ENCODE measurements at places on chromosomes 11 and 22.
A peak's percentile ranks its signal among the peaks of the same experiment; 100 is the strongest.

DNA sequence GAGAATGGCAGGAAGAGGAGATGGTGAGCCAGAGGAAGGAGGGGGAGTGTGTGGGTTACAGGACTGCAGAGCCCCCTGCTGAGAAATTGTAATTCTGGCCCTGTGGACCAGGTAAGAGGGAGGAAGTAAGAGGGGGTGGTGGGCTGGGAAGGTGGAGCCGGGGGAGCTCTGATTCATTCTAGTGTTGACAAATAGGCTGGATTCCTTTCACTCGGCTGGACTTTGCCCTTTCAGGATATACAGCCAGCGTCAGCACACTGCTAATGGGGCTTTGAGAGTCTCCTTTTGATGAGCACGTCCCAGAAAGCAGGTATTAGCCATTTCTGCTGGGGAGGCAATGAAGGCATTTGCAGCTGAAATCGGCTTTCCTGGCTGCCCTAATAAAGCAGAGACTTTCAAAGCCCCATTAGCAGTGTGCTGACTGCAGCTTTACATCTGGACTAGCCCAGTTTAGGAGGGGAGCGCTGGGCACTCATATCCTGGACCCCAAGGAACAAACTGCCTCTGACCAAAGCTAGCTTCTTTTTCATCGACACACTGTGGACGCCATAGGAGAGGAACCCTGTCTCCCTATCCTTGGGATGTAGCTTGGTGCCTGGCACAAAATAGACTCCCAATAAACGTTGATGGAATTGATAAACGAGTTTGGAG lies 44.8 kb upstream of the CADM1 start:
- DNase-seq: peak; percentile 45

GRCh38 chr22:33357981-33358399 lies 299.8 kb upstream of the SYN3 start:
- no peak for DNase-seq

- DNase-seq: peak; percentile 4
Observed at GRCh38 chr11:94933223-94934130, 39.9 kb downstream of the CWC15 start.

DNA sequence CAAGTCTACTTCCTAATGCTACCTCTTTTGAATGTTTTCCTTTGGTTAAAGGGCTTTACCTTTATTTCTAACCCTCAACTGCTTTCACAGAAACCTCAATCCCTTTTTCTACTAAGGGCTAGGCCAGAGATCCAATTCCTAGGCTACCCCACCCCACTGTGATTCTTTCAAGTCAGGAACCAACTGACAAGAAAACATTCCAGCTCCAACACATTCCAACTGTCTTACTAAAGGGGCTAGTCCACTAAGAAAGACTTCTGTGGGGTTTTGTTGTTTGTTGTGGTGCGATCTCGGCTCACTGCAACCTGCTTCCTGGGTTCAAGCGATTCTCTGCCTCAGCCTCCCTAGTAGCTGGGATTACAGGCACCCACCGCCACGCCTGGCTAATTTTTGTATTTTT lies 151.3 kb downstream of the APOL5 start:
- DNase-seq: no peak

DNA sequence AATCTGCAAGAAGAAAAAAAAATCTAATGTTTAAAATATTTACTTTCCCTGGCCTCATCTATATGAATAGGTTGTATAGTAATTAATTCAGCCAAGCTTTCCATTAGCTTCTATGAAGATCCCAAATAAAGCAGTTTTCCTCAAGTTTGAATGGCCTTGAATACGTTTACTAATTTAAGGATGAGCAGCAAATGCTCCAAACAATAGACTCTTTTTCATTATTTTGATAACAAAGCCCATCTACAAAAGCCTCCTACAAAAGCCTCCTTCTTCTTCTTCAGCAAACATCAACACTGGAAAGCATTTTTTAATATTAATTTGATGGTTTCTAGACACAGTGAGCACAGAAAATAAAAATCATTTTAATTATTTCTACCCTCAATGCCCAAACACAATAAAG lies 1130.3 kb upstream of the CNTN5 start:
- no peak for DNase-seq

DNA sequence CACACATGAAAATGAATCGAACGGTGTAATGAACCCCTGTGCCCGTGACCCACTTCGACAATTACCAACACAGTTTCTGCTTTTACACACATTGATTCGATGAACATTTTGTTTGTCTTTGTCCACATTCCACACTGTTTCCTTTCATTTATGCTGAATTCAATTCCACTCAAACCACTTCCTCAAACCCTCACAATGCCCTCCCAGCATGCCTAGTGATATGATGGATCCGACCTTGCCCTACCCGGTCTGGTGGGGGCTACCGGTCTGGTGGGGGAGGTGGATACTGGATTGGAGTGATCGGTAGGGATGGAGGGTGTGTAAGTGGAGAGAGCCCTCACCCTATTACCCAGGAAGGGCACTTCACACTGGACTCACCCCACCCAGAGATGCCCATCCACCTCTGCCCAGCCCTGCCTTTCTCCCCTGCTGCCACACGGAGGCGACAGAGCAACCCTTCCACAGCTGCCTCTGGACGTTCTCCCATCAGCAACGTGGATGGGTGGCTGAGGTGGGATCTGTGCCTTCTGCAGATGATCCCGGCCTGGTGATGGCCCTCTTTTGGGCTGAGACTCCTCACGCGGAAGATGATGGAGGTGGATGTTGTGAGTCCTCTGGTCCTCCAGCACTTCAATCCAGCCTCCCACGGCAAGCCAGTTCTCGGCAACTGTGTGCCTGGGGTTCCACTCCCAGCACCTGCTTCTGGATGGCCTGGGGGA lies 33.0 kb upstream of the P2RY2 start:
- peak; percentile 66 for DNase-seq

DNA sequence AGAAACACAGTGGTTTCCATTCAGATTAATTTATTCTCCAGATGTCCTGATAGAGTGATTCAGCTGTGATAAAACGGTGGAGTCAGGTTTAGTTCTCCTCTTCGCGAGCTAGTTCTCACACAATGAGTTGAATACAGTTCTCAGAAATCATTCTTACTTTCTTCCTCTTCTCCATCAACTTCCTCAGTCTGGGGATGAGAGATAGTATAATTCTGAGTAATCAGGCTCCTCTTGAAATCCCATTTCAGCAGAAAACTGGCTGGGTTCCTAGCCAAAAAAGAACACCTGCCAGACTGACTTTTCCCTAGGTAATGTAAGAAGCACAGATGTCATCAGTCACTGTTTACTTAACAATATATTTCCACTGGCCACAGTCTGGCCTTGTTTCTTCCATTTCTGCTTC lies 76.7 kb downstream of the SVIP start:
- DNase-seq: no peak

GRCh38 chr11:17760102-17761029 lies 25.8 kb downstream of the KCNC1 start:
- DNase-seq: peak; percentile 38

- no peak for DNase-seq
Observed at GRCh38 chr11:61533401-61533800, 24.9 kb downstream of the LRRC10B start.

DNA sequence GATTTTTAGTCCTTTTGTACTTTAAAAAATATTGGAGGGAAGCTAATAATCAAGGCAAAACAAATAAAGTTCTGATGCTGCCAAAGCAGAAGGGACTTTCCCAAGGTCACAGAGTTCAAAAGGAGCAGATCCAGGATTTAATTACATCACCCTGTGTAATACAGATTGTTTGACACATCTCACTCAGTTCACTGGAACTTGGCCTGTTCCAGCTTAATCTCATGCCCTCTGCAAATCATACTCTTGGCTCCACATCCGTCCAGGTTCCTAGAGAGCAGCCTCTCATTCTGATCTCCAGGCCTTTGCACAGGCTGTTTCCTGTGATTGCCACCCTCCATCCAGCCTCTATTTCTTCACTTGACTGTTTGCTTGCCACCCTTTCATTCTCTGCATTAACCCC lies 151.7 kb downstream of the SPON1 start:
- DNase-seq: no peak

DNA sequence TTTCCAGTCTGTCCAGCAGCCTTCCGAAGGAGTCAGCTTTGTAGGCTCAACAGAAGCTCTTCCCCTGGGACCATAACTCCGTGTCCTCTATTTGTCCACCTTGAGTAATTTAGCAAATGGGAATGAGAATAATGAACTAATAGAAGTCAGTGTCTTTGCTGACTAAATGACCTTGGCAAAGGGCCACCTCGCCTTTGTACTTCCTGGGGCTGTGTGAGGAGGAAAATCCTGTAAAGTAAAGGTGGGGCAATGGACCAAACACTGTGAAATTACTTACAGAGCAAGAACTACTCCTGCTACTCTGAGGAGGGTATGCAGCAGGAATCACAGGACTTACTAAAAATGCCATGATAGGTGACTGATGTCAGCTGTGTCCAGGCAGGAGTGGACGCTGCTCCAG lies 36.2 kb upstream of the CSNK2A3 start:
- DNase-seq: no peak

DNA sequence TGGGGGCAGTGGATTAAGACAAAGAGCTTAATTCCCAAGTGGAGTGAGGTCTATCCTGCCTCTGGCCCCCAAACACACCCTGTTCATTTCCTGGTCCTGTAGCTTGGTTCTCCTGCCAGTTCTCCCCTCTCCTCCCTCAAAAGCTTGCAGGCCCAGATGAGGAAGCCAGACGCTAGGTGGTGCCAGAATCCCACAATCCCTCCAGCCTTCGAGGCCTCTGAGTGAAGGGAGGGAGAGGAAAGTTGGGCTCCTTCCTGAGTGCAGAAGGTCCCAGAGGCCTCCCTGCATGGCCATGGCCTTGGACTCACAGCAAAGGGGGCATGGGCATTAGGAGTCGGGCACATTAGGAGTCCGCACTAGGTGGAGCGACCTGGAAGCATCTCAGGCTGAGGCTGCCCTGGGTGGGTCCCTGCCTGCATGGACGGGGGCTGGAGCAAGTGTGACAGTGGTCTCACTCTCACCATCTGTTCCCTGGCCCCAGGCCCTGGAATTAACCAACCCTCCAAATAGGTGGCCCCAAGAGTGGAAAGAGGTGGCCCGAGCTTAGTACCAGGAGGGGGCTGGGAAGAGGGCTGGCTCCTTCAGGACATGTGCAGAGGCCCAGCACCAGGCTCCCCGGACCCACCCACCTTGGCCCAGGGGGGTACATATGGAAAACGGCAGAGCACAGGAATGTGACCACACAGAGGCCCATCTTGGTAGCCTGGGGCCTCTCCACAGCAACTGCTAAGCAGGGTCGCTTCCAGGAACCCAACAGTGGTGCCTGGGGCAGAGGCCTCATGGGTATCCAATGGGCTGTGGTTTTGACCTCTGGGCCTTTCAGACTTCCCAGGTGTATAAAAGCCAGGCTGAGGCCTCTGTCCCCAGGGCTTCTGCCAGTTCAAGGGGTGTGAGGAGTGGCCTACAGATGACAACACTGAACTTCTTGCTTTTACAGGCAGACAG lies 5.2 kb downstream of the FXYD2 start:
- DNase-seq: peak; percentile 82

DNA sequence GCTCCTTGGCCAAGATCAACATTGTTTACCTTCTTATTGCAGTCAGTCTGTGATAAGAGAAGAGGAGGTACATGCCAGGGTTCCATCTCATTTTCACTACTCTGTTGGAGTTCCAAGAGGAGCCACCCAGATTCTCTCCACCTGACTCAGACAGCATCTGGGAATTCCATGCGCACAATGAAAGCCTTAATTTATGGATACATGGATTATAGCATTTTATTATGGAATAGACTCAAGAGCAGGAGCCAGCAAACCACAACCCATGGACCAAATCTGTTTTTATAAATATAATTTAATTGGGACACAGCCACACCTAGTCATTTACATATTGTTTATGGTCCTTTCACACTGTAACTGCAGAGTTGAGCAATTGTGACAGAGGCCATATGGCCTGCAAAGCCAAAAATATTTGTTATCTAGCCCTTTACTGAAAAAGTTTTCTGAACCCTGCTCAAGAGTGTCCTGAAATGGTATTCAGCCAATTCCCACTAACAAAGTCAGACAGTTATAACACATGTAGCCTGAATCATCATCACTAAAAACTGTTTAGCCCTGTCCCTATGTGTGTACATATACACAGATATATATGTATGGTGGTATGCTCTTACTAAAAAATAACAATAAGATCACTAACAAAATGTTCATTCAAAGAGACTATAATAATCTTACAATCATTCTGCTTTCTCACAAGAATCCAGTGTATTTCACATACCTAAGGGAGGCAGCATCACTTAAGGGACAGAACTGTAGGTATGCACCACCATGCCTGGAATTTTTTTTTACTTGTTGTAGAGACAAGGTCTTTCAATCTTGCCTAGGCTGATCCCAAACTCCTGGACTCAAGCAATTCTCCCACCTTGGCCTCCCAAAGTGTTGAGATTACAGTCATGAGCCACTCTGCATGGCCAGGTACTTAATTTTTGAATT lies 104.5 kb upstream of the TEAD1 start:
- no peak for DNase-seq

- DNase-seq: no peak
Observed at GRCh38 chr11:64539711-64540427, 51.2 kb upstream of the SLC22A12 start.

- DNase-seq: no peak
Observed at GRCh38 chr11:122424636-122425035, 230.9 kb upstream of the UBASH3B start.

- DNase-seq: no peak
Observed at GRCh38 chr11:21018248-21018647, 348.9 kb downstream of the NELL1 start.

DNA sequence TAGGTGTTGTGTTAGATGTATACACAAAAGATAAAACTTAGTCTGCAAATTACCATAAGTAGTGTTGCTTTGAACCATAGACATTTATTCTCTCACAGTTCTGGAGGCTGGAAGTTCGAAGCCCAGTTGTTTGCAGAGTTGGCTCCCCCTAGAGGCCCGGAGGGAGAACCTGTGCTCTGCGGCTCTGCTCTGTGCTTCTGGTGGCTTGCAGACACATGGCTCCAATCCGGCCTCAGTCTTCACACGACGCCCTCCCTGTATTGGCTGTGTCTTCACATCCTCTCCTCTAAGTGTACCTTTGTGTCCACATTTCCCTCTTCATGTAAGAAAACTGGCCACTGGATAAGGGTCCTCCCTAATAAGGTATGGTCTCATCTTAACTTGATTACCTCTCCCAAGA lies 128.4 kb downstream of the OPCML start:
- DNase-seq: peak; percentile 16

DNA sequence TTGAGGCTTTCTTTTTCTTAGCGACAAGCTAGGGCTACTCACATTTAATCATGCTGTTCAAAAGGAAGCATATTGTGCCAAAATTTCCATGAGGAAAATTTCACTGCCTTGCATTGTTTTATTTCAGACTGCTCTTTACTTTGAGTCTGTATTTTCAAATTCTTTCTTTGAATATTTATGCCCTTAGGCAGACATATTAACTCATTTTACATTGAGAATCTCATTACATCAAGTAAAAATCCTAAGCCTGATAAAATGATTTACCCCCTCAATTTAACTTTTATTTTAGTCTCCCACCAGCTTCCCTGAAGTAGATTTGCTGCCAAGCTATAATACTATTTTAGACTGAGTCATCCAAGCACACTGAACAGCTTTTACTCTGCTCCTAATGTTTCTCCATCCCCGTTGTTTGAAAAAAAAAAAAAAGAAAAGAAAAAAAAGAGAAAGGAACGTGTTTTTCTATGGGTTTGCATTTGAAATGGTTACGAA lies 189.3 kb upstream of the MTMR2 start:
- no peak for DNase-seq

- peak; percentile 78 for DNase-seq
Observed at GRCh38 chr11:118615282-118615975, 8.0 kb downstream of the PHLDB1 start.

- no peak for DNase-seq
Observed at GRCh38 chr11:42857344-42857743, 454.5 kb upstream of the API5 start.

- no peak for DNase-seq
Observed at GRCh38 chr22:38249803-38250642, 22.8 kb downstream of the TMEM184B start.

GRCh38 chr11:116984589-116984988 lies 113.6 kb downstream of the SIK3 start:
- peak; percentile 62 for DNase-seq
